GM13977 (cell line): ENCODE measurements at places on chromosomes 6 and 20.
A peak's percentile ranks its signal among the peaks of the same experiment; 100 is the strongest.

DNA sequence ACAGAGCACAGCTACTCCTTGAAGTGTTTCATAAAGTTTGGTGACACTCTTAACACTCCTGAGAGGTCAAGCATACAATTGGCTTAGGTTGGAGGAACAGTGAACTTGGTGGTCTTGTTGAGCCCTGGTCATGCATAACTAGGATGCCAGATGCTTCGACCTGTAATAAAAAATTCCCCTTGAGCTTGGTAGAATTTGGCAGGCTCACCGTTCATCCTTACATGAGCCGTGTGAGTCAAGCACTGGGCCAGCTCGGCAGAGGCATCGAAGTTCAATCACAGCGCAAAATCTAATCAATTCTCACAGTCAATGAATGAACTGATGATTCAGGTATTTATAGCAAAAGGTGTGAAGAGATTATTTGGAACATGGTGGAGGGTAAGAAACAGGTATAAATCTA, 33.7 kb downstream of the CYP24A1 start:
- DNase-seq: no peak

- no peak for DNase-seq
These were observed 5.8 kb upstream of the HLA-B start for GRCh38 chr6:31362751-31363150.

DNA sequence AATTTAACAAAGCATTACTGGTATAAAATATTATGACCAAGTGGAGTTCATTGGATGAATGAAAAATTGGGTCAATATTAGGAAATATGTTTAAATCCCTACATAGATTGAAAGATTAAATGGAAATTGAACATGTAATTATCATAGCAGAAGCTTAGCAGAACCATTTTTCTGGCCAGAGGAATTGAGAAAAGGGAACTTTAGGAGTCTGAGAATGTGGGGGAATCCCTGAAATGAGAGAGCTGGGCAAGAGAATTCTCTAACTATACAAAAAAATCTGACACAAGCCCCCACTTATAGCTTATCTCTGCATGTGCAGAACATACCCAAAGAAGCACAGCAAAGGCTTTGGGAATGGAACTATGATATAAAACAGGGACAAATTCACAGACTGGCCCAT, 67.4 kb upstream of the ARHGAP18 start:
- DNase-seq: no peak

- no peak for DNase-seq
These were observed 126.4 kb upstream of the VGLL2 start for GRCh38 chr6:117138920-117139319.

DNA sequence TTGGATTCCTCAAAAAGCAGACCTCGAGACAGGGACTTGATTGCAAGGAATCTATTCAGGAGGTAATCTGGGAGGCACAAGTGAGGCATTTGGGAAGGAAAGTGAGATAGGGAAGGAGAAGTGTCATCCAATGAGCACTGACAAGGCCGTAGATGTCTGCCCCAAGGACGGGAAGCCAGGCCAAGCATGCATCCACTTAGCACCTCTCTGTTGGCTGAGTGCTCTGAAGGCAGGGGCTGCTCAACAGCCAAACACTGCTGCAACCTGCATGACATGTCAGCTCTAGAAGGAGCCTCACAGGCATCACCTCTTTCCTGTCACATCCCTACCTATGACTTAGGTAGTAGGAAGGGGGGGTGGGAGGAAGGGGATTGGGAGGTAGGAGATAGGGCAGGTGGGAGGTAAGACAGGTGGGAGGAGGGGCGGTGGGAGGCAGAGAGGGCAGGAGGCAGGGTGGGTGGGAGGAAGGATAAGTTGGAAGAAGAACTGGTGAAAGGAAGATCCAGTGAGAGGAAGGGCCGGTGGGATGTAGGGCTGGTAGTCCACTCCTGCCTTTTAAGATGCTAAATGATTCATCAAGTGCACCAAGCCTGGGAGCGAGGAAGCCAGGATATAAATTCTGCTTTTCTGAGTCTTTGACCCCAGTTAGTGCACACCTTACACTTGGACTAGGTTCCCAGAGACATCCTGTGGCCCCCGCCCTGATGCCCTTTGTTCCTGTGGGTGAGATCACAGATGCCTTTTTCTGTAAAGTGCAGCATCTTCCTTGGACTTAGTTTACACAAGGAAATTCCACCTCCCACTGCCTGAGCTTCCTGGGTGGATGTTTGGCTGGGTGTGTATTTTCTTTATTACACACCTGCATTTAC, 83.8 kb upstream of the NXT1 start:
- no peak for DNase-seq

DNA sequence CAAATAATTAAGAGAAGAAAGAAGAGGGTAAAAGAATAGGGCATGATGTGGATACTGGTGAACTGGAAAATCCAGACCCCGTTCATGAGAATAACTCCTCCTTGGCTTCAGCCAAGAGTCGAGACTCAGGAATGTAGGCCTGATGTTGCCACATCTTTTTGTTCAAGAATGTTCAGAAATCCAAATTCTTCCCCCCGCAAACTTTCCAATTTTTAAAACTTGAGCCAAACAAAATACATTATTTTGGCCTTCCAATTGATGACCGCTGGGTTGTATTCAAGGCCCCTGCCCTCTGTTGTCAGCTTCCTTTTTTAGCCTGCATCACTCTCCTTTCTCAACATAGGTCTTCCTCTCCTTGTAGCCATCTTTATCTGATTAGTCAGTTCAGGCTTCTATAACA, 106.1 kb downstream of the TNFAIP3 start:
- DNase-seq: no peak

- peak; percentile 9 for DNase-seq
These were observed 564.3 kb upstream of the MARCKS start for GRCh38 chr6:113292646-113293422.

DNA sequence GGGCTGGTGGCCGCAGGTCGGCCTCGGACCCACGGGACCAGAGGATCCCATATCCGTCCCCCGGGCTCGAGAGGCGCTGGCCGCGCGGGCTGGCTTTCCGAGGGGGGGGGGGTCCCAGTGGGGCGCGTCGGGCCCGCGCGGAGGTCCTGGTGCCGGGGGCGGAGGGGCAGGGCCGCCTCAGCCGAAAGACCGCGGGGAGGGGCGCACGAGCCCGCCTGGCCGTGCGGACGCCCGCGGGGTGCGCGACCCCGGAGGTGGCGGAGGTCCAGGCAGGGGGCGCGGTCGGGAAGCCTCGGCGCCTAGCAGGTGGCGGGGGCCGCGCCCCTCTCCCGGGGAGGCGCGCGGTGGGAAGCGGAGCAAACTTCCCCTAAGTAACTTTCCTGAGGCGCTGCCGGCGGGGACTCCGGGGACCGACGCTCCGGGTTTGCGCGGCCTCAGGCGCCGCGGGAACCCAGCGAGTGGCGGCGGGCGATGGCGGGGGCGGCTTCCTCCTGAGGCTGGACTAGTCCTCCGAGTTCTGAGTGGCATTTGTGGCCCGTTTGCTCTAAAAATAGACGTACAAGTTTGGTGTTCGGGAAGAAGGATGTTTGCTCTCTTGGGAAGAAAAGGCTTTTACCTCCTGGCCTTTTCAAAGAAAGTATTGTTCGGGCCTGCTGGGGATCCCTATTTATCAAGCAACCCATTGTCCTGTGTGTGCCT, 26.5 kb upstream of the BTBD3 start:
- DNase-seq: no peak

GRCh38 chr20:25283221-25283951, 35.5 kb downstream of the PYGB start:
- DNase-seq: no peak

DNA sequence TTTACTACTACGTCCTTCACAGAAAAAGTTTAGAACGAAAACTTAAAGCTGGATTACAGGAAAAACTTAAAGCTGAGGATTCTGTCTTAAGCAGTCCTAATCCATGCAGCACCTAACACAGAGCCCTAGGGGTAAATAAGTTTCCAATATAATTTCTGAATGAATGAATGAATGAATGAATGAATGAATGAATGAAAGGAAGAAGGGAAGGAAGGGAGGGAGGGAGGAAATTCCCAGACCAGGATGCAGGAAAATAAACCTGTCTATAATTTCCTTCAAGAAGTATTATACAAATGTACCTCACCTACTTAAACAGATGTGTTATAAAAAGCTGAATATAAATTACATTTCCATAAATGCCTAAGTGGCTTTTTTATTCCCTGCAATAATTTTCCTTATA, 83.4 kb downstream of the RNGTT start:
- no peak for DNase-seq

DNA sequence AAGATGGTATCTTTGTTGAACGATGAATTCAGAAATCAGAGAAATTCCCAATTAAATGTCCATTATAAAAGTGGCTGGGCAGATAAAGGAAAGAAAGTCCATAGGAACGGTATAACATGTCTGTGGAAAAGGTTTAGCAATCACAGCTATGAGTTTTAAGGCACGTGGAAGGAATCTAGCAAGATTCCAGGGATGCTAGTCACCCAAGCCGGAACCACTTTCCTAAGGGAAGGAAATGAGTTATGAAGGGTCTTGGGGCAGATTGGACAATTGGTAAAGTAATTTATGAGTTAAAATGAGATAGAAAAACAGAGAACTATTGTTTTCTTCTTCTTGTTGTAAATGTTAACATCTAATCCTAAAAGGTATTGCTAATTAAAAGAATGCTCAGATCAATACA, 384.8 kb downstream of the ADGRB3 start:
- DNase-seq: no peak

DNA sequence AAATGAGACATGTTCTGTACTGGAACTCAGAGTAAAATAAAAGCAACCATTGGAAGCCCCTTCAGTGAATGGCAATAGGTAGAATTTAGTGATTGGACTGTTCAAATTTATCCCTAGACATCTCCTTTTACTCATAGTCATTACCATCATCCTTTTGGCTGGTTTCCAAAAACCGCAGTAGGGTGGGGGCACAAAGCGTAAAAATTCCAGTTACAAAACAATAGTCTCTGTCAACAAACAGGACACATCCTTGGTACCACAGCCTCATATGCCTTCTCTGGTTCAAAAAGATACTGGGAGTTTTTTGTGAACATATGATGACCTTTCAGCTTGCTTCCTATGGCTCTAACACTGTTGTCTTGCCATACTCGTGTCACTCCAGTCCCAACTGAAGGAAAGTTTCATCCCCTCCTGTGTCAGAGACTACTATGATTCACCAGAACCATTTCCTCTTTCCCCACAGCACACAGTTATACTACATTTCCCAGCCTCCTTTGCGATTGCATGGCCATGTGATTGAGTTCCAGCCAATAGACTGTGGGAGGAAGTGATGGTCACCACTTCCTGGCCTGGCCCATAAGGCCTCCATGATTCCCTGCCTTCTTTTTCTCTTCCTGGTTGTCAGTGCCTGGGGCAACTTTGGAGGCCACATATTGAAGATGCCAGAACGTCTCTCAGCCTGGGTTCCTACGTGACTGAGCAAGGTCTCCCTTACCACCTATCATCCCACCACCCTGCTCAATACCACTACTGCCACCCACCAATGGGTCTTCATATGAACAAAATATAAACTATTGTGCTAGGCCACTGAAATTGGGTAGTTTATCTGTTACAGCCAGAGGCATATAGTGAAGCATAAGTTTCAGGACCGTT, 162.4 kb downstream of the ID4 start:
- DNase-seq: no peak

DNA sequence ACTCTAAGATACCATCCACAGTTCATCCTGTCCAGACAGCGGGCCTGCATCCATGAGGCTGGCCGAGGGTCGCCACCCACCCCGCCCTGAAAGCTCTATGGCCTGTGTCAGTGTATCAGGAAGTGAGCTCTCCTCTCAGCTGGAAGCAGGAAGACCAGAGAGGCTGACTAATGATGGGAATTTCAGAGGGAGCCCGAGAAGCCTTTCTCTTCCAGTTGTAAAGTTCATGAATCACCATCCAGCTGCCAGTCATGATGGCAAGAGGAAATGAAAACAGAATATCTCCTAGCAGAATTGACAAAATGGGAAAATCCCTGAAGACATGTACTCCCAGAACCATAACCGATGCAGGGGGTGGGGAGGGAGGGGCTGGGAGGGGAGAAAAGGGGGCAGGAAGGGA, 109.6 kb upstream of the RPS6KA2 start:
- no peak for DNase-seq

DNA sequence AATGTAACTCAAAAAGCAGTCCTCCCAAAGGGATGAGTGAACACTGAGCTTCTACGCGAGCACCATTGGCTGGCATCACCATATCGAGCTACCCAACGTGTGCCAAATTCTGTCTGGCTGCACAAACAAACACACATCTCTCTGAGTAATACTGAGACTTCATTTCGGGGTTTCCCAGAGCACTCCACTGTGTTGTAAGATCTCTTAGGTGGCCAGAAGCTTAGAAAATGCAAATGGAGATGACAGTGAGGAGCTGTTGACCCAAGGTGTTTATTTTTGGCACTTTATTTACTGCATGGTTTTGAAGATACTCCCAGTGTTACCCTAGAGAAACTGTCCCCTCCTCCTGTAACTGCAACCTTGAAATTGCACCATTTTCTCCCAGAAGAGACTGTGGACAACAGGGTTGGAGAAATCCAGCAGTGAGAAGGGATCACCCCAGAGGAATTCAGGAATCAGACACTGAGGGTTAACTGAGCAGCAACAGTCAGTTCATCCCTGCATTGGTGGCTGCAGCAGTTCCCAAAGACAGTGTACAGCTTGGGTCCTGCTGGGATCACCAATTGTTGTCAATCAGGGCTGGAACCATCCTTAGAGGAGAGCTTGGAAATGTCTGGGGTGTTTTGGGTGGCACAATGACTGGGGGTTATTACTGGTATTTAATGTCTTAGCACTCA, 1.0 kb upstream of the RIPOR2 start:
- DNase-seq: peak; percentile 64

DNA sequence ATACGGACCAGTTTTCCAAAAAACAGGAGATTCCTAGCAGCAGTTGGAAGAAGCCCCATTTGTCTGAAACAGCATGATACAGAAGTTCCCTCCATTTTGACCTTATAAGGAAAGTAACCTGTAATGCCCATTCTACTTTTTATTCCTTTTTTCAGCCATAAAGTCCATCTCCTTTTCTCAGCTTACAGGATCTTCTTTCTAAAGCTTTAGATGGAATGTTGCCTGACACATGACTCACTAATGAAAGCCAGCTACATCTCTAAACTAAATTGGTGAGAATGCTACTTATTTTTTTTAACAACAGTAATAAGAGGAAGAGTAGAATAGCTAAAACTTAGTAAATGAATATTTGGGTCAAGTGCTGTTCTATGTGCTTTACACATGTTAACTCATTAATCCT, 234.1 kb downstream of the CDH26 start:
- DNase-seq: no peak

DNA sequence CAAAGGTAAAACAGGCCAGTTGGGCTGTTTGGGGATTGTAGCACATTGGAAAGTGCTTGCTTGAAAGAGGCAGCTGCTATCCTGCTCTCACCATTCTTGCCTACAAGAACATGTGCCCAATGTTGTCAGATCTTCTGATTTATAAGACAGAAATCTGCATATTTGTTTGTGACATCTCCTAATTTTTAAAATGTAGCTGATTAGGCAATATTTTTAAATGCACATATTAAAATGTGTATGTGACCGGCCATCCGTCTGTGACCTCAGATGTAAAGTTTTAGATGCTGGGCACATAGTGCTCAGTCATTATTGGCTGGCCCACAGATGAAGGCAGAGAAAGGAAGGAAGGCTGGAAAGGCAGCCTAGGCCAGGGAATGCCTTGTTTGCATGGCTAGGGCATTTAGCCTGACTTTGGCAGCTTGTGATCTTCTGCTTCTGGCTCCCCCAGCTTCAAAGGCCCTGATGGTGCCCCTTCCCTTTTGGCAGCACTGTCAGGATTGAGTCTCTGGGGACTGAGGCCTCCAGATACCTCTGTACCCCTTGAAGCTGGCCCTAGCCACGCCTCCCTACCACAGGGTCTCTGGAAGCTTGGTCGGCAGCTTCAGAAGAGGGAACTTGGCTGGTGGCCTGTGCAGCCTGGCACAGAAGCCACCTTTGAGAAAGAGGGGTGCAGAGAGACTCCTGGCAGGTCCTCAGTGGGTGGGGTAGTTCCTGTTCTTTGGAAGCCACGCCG, 6.4 kb downstream of the SNPH start:
- DNase-seq: no peak

GRCh38 chr6:120646101-120646500, 688.2 kb downstream of the TBC1D32 start:
- DNase-seq: no peak
